ENCODE measurements at places on chromosomes 11 and 22.

- no peak for DNase-seq
Observed at GRCh38 chr22:22741843-22742242, 97.4 kb downstream of the GGTLC2 start.

GRCh38 chr11:133895061-133895479, 49.8 kb upstream of the SPATA19 start:
- no peak for DNase-seq

GRCh38 chr11:81174646-81175330, 1558.9 kb downstream of the FAM181B start:
- no peak for DNase-seq

GRCh38 chr11:110679323-110679975, 32.8 kb downstream of the ARHGAP20 start:
- DNase-seq, result no peak

DNA sequence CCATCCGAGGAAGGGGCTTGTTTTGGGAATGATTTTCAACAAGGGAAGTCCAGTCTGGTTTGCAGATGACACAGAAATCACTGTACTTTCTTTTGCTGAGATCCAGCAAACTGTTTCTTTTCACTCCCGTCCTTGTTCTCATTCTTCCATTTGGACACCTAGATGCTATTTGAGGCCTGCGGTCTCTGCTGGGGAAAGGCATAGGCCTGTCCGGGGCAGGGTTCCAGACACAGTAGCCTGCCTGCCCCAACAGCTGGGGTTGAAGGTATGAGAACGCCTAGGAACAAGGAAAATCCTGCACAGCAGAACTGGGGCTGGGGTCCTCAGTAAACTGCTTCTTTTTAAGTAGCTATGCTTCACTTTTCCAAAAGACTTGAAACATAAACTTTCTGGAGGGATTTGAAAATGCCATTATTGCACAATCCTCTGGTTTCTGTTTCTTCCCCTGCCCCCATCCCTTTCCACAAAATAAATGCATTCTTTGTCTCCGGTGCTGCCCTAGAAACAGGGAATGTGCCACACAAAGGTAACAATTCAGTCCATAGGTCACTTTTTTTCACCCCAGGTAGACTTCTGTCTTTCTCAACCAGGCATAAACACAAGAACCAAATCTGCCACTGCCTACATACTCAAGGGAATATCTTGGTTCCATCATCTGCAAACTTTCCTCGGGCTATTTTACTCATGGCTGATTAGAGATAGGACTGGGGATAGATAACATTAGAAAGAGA, 174.8 kb upstream of the MTMR2 start:
- DNase-seq, result no peak

DNA sequence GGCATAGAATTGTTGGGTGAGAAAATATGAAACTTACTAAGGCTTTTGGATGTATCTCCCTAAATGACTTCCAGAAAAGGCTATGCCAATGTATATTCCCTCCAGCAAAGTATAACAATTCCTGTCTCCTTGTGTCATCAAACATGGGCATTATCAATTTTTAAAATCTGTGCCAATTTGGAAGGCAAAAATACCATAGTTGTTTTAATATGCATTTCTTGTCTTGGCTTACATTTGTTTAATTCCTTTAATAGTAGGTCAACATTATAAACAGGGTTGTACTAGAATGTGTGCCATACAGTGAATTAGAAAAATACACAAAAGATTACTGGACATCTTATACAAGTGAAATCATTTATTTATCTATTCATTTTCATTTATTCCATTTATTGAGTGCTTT, 41.6 kb downstream of the DCUN1D5 start:
- no peak for DNase-seq

DNA sequence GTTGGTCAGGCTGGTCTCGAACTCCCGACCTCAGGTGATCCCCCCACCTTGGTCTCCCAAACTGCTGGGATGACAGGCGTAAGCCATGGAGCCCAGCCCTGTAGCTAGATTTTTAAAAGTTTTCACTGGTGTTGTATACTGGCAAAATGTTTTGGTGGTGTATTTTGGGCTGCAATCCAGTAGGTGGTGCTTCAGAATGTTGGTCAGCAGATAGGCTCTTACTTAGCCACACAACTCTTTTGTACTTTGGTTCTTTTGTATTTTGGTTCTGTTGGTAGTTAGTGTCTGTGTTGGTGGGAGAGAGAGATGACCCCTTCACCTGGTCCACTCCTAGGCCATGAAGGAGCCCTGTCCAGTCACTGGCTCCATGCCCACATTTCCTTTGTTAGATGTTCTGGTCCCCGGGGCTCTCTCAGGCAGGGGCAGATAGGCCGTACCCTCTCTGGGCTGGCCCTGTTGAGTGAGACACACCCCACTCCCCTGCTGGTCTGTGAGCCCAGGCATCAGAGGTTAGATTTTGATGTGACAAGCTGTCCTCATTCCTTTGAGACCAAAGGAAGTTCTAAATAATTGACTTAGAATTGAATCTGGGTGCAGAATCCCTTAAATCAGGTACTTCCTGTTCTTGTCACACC, 123.8 kb downstream of the DDX10 start:
- DNase-seq, result no peak

DNA sequence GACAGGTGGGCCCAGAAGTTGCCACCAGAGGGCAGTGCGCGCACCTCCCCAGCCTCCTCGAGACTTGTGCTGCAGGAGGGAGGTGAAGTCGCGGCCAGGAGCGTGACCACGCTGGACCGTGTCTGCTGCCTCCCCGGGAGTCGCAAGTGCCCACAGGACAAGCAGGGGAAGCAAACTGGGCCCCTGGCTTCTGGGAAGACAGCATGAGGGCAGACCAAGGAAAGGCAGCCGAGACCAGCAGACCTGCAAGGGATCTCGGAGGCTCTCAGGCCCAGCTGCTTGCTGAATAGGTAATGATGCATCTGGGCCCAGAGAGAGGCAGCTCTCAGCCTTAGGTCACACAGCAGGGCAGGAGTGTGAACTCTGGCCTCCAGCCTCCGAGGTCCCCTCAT, 17.0 kb upstream of the IL2RB start:
- DNase-seq, result peak; percentile 84

DNA sequence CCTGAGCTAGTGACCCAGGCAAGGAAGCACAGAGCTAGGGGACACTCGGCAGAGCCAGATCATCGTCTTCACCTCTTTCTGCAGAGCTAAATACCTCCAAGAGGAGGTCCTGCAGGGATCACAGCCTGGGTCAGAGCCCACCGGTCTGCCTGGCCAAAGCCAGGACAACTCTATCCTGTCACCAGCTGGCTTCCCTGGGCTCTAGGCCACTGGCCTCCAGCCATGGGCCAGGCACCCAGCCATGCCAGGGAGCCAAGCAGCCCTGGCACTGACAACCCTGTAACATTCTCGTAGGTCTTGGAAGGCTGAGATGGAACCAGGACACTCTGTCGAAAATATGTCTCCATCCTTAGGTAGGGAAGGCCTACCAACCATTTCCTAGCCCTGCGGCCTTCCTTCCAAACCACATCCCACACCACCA, 270.1 kb downstream of the BUD13 start:
- no peak for DNase-seq

DNA sequence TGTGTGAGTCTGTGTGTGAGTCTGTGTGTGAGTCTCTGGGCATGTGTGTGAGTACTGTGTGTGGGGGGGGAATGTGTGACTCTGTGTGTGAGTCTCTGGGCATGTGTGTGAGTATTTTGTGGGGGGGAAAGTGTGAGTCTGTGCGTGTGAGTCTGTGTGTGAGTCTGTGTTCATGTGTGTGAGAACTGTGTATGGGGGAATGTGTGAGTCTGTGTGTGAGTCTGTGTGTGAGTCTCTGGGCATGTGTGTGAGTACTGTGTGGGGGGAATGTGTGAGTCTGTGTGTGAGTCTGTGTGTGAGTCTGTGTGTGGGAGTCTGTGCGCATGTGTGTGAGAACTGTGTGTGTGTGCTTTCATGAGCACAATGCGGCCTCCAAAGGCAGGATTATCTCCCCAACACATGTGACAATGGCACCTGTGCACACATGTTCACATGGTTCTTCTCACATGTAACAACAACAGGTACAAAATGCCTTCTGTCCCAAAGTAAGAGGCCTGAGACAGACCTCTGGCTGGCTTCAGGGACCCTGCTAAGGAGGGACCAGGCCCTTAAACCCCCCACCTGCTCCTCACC, 1.6 kb downstream of the CD5 start:
- no peak for DNase-seq

DNA sequence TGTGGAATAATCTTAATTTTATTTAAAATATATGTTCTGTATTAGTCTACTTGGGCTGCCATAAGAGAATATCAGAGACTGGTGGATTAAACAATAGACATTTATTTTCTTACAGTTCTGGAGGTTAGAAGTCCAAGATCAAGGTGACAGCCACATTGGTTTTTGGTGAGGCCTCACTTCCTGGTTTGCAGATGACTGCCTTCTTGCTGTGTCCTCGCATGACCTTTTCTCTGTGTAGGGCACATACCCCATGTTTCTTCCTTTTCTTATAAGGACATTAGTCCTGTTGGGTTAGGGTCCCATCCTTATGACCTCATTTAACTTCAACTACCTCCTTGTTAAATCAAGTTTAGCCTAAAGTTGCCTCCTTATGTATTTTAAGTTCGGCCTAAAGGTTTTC, 202.7 kb upstream of the MPPED2 start:
- DNase-seq, result no peak

DNA sequence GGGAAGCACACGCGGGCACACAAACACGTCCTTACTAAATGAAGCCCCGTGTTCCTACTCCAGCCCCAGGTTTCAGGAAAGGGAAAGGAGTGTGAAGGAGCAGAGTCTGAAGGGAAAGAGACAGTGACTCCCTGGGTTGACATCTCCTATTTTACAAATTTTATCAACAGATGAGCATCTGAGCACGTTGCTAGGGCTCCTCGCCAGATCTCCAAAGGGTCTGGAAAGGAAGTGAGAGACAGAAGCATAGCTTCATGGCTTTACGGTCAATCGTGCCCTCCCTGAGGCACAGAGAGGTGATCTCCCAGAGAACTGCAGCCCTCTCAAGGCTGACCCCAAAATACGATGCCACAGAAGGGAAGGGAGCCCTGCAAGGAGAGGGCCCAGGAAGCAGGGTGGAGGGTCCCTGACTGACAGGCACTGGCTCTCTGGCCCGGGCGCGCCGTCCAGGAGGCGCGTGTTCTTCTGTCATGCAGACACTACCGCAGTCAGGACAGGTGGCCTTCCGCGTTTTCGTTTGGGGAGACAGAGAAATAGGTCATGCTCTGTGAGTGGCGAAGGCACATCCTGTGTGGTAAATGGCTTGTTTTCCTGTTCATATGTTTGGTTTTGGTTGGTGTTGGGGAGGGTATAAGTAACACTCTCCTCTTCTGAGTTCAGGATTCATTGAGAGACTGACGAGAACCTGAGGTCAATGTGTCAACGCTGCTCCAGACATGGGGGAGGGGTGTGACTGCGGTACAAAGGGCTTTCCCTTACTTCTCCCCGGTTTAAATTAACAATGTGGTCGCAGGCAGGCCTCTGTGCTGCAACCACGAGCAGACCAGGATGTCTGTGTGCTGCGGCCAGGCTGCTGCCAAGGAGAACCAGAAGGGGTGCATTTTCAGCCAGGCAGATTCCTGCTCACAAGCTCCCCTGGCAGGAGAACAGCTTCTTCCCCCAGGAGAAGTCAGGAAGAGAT, 813.3 kb downstream of the OPCML start:
- peak; percentile 20 for DNase-seq

- no peak for DNase-seq
Observed at GRCh38 chr11:70489276-70489675, 90.9 kb downstream of the CTTN start.

GRCh38 chr11:37451903-37452302, 853.9 kb upstream of the RAG2 start:
- DNase-seq, result no peak

GRCh38 chr11:72685560-72686480, 11.6 kb upstream of the PDE2A start:
- peak; percentile 36 for DNase-seq

GRCh38 chr11:102783720-102784119, 3.3 kb upstream of the MMP10 start:
- DNase-seq, result no peak

All from CD4-positive, alpha-beta T cell treated with Interleukin-15 for 4 hours (primary cell).